ENCODE measurements at places on chromosomes 7 and 10.

- no peak for DNase-seq
Observed at GRCh38 chr10:45256246-45256645, 59.2 kb downstream of the OR13A1 start.

DNA sequence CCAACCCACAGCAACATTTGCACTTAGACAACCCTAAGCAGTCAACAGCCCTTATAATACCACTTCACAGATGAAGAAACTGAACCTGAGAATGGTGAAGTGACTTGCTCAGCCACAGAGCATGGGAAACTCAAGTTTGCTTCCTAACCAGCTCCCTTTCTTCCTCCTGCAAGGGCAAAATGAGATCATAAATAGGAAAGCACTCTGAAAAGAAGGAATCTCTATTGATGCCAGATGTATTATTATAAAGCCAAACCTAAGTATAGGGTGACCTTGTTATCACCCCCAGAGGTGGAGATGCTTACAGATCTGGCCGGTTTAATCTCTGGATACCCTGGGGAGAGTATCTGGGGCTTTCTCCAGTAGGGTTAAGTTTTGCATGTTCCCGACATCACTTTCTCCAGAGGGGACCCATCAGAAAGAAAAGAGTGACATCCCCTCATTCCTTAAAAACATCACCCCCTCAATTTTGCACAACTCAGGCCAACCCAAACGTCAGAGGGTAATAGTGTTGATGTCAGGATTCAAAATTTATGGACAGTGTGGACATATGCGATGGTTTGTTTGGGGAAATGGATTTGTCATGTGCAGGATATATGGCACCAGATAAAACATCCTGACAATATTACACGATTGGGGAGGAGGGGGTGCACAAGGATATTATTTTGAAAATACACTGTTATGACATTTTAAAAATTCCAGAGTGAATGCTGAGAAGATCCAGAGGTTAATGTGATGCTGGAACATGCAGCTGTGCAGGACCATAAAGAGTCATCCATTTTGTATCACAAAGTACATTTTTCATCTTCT, 24.0 kb upstream of the XPNPEP1 start:
- DNase-seq = no peak

DNA sequence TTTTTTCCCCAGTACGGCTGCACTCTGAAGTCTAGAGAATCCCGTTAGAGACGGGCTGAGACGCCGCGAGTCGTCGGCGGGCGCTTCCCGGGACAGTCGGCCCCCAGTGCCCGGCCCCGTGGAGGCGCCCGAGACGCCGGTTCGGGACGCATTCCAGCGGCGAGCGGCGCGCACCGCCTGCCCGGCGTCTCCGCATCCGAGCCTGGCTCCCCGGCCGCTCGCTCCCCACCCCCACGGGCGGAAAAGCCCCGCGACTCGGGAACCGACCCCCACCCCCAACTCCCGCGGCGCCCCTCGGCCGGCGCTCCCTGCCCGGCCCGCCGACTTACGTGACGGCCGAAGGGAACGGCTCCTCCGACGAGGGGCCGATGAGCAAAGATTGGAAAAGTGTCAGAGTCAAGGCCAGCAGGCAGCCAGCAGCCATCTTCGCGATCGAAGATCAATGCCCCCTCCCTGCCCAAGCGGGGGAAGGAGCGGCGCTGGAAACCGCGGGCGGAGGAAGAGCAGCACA, 486 bp downstream of the CACNA2D1 start:
- DNase-seq = peak; percentile 68

DNA sequence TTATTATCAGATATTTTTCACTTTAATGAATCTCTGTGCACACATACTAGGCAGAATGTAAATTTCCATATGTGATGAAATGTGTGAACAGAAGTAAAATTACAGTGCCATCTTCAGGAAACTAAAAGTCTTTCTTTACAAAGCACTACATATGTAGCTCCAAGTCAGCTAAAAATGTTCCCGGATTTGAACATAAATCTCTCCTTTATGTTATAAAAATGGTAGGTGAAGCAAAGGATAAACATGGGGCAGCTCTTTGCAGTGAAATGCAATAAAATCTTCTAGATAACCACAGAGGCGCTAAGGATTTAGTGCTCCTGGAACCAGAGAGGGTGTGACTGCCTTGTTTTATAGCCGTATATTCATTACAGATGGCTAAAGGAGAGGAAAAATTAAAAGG, 104.9 kb upstream of the C7orf33 start:
- DNase-seq = peak; percentile 42

GRCh38 chr7:122046402-122046801, 97.6 kb downstream of the AASS start:
- no peak for DNase-seq
